ENCODE measurements at places on chromosomes 3 and 15.

- peak; percentile 1 for DNase-seq
Measured at GRCh38 chr3:114660124-114660523, 366.3 kb downstream of the TIGIT start.

- no peak for DNase-seq
Measured at GRCh38 chr15:44780608-44781007, 44.3 kb downstream of the TRIM69 start.

DNA sequence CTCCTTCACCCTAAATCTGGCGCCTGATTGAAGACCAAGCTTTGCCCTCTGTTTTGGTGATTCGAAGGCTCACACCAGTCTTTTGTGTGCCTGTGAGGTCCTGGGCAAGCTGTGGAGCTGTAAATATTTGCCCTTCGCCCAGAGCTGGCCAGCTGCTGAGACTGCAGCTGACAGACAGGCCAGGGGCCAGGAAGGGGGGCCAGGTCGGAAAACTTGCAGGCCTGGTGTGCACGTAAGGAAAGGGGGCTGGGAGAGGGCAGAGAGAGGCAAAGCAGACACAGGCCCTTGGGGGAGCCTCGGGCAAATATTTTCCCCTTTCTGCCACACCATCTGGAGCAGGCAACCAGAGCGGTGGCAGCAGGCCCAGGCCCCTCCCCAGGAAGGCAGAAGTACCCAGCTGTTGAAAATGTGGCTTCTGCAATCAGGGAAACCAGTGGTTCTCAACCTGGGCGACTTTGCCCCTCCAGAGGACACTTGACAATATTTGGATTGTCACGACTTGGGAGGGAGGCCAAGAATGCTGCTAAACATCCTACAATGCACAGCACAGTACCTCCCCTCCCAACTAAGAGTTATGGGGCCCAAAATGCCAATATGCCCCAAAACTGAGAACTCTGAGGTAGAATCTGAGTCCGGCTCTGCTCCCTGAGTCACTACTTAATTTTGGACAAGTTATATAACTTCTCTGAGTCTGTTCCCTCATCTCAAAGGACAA is 2.5 kb downstream of the PDZRN3 start:
- no peak for DNase-seq

- DNase-seq, result no peak
Measured at GRCh38 chr3:172580680-172581401, 57.6 kb upstream of the TNFSF10 start.

- DNase-seq, result no peak
Measured at GRCh38 chr15:31476236-31476810, 149.7 kb downstream of the KLF13 start.

- DNase-seq, result no peak
Measured at GRCh38 chr3:107085261-107085660, 292.0 kb upstream of the CCDC54 start.

DNA sequence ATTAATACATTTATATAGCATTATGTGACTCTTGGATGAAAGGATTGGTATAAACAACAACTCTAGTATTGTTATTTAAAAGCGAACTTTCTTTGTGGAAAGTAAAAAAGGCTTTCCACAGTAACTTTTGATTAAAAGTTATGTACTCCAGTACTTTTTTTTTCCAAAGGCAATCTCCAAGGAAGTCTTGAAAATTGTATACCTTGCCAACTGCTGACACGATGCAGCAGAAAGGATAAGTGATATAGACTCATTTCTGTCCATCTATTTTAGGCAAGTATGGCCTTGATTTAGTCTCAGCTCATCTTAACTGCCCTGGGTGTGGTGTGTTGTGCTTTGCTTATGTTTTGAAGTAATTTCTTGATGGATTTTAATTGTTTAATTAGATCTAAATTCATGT is 79.7 kb downstream of the OTOL1 start:
- DNase-seq, result no peak

DNA sequence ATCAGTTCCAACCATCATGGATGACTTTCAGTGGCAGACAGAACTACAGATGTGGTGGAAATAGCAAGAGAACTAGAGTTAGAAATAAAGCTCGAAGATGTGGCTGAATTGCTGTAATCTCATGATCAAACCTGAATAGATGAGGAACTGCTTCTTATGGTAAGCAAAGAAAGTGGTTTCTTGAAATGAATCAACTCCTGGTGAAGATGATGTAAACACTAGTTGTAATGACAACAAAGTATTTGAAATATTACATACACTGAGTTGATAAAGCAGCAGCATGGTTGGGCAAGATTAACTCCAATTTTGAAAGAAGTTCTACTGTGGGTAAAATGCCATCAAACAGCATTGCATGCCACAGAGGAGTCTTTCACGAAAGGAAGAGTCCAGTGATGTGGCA is 131.7 kb upstream of the FAM3D start:
- DNase-seq, result no peak

DNA sequence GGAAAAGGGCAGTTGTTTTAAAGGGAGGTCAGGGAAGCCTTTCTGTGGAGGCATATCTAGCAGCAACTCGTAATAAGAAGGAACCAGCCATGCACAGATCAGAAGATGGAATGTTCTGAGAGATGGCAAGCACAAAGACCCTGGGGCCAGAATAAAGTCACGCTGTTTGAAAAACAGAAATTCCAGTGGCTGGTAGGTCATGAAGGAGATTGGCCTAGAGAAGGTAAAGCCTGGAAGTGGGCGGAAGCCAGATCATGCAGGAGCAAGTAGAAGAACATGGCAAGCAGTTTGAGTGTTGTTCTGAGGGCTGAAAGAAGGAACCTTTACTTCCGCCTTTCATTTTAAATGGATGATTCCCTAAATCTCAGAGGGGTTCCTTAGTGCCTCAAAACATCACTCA is 208.1 kb upstream of the PPP2R3A start:
- DNase-seq, result no peak

DNA sequence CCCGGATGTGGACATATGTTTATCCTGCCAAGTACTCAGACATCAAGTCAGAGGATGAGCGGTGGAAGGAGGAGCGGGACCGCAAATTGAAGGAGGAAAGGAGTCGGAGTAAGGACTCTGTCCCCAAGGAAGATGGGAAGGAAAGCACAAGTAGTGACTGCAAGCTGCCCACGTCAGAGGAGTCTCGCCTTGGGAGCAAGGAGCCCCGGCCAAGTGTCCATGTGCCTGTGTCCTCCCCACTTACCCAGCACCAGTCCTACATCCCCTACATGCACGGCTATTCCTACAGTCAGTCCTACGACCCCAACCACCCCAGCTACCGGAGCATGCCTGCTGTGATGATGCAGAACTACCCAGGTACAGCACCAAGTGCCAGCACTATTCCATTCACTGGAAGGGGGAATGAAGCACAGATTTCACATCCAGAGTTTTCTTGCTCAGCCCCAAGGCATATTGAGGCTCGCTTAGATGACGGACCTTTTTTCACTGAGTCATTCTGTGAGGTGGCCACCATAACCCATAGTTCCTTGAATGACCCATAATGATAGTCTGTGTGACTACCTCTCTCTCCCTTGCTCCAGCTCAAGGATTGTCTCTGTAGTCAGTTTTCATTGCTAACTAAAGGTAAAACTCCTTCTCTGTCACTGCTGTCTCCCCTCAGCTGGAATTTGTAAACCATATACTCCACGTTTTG is 97.1 kb downstream of the RBPMS2 start:
- DNase-seq, result no peak

DNA sequence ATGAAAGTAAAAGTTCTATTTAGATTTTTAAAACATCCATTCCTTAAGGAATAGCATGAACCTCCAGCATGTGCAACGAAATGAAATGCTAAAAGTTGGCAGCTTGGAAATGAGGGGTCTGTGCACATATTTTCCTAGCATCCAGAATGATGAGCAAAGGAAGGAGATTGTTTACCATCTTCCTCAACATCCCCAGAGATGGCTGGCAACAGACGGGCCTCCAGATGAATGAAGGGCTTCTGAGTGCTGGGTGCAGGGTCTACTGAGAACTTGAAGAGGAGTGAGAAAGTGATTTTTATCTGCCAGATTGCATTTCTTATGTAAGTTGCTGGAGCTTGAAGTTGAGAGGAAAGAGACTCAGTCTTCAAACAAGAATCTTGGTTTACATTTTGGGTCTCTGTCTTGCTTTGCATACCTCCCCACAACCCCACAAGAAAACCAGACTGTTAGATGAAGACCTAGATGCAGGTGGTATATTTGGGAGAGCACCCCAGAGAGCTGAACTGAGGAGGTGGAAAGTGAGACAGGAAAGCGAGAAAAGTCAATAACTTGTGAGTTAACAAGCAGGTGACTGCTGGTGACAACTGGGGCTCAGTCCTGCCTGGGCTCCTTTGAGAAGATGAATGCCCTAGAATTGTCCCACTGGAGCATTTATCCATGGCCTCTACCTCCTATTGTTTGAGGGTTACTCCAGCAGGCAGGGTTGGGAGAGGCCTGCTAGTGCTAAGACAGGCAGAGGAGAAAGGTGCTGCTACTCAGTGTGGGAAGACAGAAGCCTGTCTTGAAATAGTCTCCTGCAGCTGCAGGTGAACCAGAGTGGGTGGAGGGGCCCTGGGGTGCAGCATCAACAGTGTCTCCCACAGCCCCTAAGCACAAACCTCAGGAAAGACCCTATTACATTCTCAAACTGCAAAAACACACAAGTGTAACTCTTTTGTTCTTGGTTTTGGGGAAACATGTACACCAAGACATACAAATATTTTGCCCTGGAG is 10.5 kb upstream of the CCK start:
- no peak for DNase-seq

- no peak for DNase-seq
Measured at GRCh38 chr15:47724346-47724745, 7.0 kb downstream of the SEMA6D start.

DNA sequence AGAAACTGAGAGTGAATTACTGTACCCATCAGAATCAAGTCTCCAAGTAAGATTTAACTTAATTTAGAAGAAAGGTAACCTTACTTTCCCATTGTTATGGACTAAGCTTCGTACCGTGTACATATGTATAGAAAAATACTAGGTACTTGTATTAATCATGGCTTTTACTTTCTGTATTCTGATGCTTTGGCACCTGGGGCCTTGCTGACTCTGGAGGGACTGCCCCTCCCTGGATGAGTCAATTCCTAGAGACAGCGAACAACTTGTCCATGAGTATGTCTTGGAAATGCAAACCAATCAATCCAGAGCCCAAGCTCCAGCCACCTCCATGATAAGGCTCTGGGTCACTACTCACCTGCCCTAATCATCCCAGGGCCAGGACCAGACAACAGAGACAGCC is 50.0 kb upstream of the DGKG start:
- DNase-seq, result no peak

DNA sequence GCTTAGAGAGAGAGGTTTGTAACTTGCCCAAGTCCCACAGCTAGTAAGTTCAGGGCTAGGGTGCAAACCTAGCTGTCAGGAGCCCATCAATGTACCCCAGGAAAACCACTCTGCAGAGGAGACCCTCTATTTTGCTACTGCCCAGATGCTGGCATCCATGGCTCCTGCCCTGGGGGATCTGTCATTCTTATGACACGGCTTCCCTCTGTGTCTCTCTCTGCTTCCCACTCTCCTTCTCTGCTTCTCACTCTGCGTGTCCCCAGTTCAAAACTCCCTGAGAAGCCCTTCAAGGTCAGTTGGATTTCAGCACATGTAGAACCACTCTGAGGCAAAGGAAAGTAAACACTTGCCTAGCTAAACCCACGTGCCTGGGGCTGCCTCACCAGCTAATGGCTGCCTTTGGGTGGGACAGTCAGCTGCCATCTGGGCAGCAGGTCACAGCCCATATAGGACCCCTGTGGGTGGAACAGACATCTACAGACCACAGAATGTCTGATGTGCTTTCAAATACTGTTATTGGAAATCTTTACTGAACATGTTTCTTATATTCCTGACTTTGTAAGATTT is 29.4 kb upstream of the SLCO2A1 start:
- no peak for DNase-seq

DNA sequence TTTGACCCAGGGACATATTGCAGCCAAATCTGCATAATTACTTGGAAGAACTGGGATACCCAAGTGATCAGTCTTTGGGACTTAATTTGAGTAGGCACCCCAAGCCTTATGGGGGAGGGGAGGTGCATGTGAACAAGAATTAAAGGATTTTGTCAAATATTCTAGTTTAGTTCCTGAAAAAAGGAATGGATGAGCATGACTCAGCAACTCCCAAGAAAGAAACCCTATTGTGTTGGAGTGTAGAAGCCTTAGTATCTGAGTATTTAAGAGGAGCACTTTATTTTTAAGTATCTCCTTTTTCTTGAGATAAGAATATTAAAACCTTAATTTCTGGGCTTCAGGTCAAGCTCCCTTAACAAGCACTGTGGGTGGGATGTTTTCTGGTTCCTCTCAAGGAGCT is 222.4 kb downstream of the CD47 start:
- no peak for DNase-seq

- DNase-seq, result no peak
Measured at GRCh38 chr15:90306560-90306959, 41.1 kb downstream of the NGRN start.

DNA sequence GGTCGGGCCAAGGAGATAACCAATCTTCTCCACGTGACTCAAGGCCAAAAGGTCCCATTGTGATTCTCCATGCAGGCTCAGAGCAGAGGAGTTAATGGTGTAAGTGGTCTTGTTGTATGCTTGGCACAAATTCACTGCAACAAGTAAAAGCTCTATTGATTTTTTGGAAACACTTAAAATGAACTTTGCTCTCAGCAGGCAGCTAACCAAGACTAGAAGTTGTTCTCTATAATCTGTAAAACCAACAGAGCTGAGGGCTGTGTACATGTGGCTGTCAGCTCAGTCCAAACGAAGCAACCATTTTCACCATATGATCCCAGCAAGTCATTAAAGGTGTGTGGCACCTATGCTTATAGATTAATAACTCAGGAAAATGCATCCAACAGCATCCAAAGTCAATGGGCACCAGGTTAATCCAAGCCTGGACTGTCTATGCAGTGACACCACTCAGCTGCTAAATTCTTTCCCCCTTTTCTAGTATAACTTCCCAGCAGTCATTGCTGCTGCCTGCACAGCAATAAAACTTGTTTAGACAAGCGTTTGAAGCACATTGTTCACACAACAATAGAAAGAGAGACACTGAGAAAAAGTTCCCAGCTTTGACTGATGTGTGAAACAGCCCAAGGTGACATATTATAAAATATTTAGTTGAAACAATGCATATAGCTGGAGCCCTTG is 603.8 kb upstream of the ADAMTS9 start:
- no peak for DNase-seq

GRCh38 chr3:125594581-125595011 is 701 bp downstream of the OSBPL11 start:
- DNase-seq, result no peak

- no peak for DNase-seq
Measured at GRCh38 chr3:104906001-104906639, 460.6 kb upstream of the ALCAM start.

DNA sequence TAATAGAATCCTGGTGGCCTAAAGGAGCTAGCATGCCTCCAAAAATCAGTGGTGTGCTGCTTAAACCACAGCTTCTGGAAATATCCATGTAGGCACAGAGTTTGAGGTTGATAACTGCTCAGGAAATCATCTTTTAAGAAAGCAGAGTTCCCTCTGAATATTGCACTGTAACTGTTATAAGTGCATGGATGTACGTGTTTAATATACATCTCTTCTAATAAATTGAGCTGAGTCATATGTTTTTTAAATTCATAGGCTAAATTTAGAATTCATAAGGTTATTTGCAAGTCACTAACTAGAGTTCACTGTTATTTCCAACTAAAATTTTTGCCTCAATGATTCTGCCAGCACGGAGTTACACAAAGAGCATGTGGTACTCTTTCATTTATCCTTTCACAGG is 68.9 kb downstream of the MYH15 start:
- DNase-seq, result no peak
